ENCODE measurements at places on chromosomes 1 and 21. TPM values are rescaled to one million over a fixed set of nuclear protein-coding genes. Genes with fewer than 3 reads are reported as not detected.

GRCh38 chr1:4585216-4585615, 69.2 kb upstream of the AJAP1 start:
- H3K4me3 ChIP-seq: no peak overlapping the region
- no peaks in the 10 kb centered on the region for H3K4me1 ChIP-seq
- no peaks in the 10 kb centered on the region for H3K36me3 ChIP-seq
- DNase-seq: peak; percentile 48

GRCh38 chr21:25836396-25836795, 101.6 kb downstream of the GABPA start:
- H3K4me3 ChIP-seq: no peak overlapping the region
- H3K36me3 ChIP-seq: no peaks in the 10 kb centered on the region
- H3K27ac ChIP-seq: no peak overlapping the region
- no peak for DNase-seq

DNA sequence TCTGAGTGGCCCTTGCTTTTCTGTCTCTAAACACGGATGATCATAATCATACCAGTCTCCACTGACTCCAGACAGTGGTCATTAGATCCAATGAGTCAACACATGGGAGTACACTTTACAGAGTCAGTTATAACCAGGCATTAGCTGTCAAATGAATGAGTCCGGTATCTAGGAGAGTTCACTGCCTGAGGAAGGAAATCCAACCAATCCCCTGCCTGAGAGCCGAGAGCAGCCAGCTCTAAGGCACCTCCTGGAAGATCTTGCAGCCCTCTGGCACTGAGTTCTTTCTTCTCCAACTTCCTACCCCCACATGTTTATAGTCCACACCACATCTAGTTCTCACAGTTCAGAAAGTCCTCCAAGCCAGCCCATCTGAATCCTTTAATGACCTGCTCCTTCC, 29.4 kb upstream of the RBM15 start:
- no peak overlapping the region for H3K27ac ChIP-seq
- no peaks in the 10 kb centered on the region for H3K36me3 ChIP-seq
- H3K4me1 ChIP-seq: no peaks in the 10 kb centered on the region
- no peak for DNase-seq
- H3K4me3 ChIP-seq: no peak overlapping the region

- H3K27me3 ChIP-seq: peaks cover 4% of the 10 kb centered on the region
- no peak overlapping the region for H3K4me3 ChIP-seq
- no peak for DNase-seq
- H3K4me1 ChIP-seq: peaks cover 1% of the 10 kb centered on the region
- no peak overlapping the region for H3K27ac ChIP-seq
Measured at GRCh38 chr1:234592240-234592639, 17.7 kb downstream of the IRF2BP2 start.

GRCh38 chr21:15015622-15016471, 49.0 kb downstream of the NRIP1 start:
- H3K4me3 ChIP-seq: no peak overlapping the region
- no peaks in the 10 kb centered on the region for H3K27me3 ChIP-seq
- no peak for DNase-seq

DNA sequence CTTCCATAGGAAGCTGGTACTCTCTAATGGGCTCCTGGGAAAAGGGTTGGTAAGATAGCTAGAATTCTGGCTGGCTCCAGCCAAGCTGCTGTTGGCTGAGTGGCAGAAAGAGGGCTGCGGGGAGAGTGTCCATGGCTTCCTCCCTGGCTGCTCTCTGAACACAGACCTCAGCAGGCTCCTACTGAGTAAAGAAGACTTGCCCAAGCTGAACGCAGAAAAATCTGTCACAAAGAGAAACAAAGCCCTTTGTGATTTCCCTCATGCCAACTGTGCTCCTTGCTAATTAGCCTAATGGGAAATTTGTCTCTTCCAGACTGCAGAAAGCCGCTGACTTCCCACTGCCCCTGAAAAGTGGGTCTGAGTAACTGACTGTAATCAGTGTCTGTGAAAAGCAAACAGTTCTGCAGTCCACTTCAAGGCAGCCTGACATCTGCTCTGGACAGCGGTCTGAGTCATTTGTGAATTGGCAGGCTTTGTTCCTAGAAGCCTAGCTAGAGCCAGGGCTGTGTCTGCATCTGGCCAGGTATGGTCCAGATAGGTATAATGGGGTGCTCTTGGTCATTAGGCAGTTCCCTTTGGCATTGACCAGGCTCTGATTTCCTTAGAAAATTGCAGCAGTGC, 282.8 kb downstream of the ZNF648 start:
- H3K4me3 ChIP-seq: no peak overlapping the region
- no peak for DNase-seq
- H3K27ac ChIP-seq: no peak overlapping the region
- H3K4me1 ChIP-seq: no peaks in the 10 kb centered on the region

GRCh38 chr1:46133781-46134350, 1.4 kb upstream of the PIK3R3 start:
- peak overlapping the region; percentile 83 for H3K4me3 ChIP-seq
- no peaks in the 10 kb centered on the region for H3K36me3 ChIP-seq
- H3K27me3 ChIP-seq: peaks cover 49% of the 10 kb centered on the region
- H3K27ac ChIP-seq: peak overlapping the region; percentile 91
- peaks cover 23% of the 10 kb centered on the region for H3K4me1 ChIP-seq

- H3K4me3 ChIP-seq: no peak within 1 kb of the TSS
- H3K36me3 ChIP-seq: no peaks in the 10 kb centered on the region
- no peaks in the 10 kb centered on the region for H3K27me3 ChIP-seq
- DNase-seq: no peak
- H3K27ac ChIP-seq: peak within 1 kb of the TSS; percentile 40
Measured at GRCh38 chr1:202010180-202011015, at the start of gene ELF3. ELF3 (plus strand) TSS chr1:202010587; CDS start chr1:202011137, 550 bp downstream.

GRCh38 chr1:164774413-164774812, 215.4 kb downstream of the PBX1 start:
- no peak for DNase-seq
- peaks cover 1% of the 10 kb centered on the region for H3K4me1 ChIP-seq
- no peak overlapping the region for H3K27ac ChIP-seq
- H3K36me3 ChIP-seq: no peaks in the 10 kb centered on the region
- H3K4me3 ChIP-seq: no peak overlapping the region
- H3K27me3 ChIP-seq: no peaks in the 10 kb centered on the region

DNA sequence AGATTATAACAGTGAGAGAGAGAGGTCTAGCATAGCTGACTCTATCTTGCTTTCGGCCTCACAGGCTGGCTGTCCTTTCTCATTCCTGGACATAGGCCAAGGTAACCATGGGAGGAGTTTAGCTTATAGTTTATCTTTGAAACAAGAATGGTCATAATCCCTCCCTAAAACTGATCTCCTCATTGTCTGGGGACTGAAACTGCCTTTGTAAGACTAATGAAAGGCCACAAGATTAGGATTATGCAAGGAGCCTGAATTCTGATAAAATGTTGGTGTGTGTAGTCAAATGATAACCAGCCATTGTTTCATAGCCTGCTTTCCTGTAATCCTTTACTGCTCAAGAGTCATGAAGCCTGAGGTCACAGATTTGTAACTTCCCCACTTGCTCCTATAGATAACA, 131.9 kb upstream of the LYPLAL1 start:
- no peak overlapping the region for H3K27ac ChIP-seq
- no peaks in the 10 kb centered on the region for H3K4me1 ChIP-seq
- H3K4me3 ChIP-seq: no peak overlapping the region
- no peaks in the 10 kb centered on the region for H3K27me3 ChIP-seq

GRCh38 chr1:81834268-81834667, 33.5 kb downstream of the ADGRL2 start:
- DNase-seq: no peak
- no peak overlapping the region for H3K4me3 ChIP-seq
- H3K27ac ChIP-seq: no peak overlapping the region
- no peaks in the 10 kb centered on the region for H3K36me3 ChIP-seq
- H3K27me3 ChIP-seq: no peaks in the 10 kb centered on the region

DNA sequence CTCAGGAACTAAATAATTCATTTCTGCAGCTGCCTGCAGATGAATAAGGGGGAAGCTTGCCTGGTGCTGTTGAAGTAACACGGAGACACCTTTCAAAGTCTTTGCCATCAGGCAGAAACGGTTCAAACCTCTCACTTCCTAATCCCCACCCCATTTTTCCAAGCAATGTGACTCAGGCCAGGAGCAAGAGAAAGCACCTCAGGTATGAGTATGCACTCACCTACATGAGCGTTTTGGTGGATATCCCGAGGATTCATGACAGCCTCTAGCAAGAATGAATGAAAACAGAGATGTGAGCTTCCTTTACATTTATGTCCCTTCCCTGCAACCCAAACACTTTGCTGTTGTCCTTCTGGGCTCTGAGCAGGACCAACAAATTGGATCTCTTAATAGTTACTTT, 63.4 kb upstream of the LAX1 start:
- no peak overlapping the region for H3K4me3 ChIP-seq
- no peak for DNase-seq
- H3K4me1 ChIP-seq: peaks cover 31% of the 10 kb centered on the region
- H3K27ac ChIP-seq: peak overlapping the region; percentile 47
- H3K27me3 ChIP-seq: no peaks in the 10 kb centered on the region

- peaks cover 17% of the 10 kb centered on the region for H3K4me1 ChIP-seq
- peaks cover 19% of the 10 kb centered on the region for H3K27me3 ChIP-seq
- H3K27ac ChIP-seq: peak overlapping the region; percentile 45
- peak; percentile 84 for DNase-seq
Measured at GRCh38 chr21:31974454-31974985, 101.7 kb downstream of the HUNK start.

GRCh38 chr1:174391716-174392115, 56.0 kb upstream of the GPR52 start:
- DNase-seq: no peak
- no peak overlapping the region for H3K27ac ChIP-seq
- H3K4me3 ChIP-seq: no peak overlapping the region

DNA sequence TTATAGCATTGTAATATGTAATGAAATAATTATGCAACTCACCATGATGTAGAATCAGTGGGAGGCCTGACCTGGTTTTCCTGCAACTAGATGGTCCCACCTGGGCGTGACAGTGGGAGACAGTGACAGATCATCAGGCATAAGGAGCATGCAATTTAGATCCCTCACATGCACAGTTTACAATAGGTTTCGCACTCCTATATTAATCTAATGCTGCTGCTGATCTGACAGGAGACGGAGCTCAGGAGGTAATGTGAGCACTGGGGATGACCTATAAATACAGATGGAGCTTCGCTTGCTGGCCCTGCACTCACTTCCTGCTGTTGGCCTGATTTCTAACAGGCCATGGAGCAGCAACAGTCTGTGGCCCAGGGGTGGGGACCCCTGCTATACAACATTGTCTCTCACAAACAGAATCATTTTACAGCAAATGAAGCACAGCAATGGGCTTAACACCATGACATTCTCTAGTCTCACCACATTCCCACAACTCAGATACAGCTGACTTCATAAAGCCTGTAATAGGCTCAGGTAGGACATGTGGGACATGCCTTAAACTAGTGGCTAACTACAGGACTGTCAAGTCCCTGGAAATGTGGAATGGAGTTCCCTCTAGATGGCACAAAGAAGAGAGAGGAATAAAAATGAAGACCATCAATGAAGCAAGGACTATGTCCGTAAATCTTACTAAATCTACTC, 40.7 kb upstream of the SLC5A9 start:
- no peak overlapping the region for H3K4me3 ChIP-seq
- H3K27ac ChIP-seq: no peak overlapping the region
- no peaks in the 10 kb centered on the region for H3K36me3 ChIP-seq
- no peaks in the 10 kb centered on the region for H3K4me1 ChIP-seq

GRCh38 chr1:212915245-212916091, 34.9 kb upstream of the VASH2 start:
- no peak overlapping the region for H3K4me3 ChIP-seq
- no peak overlapping the region for H3K27ac ChIP-seq
- H3K27me3 ChIP-seq: peaks cover 26% of the 10 kb centered on the region
- H3K4me1 ChIP-seq: peaks cover 5% of the 10 kb centered on the region
- H3K36me3 ChIP-seq: no peaks in the 10 kb centered on the region

DNA sequence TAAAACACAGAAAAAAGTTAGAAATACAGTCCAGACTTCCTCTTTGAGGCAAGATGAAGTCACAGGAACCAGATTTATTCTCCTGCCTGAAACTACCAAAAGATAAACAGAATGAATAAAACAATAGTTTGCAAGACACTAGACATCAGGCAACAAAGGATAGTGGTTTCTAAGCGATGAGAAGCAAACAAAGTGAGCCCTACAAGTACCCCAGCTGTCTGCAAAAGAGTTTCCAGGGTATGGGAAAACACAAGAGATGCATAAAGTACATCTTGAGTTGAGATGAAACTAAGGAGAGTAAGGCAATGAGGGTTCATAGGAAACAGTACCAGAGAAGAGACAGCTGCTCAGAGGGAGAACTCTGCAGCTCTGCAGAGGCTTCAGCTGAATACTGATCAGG, 83.3 kb upstream of the COL24A1 start:
- H3K4me1 ChIP-seq: no peaks in the 10 kb centered on the region
- no peaks in the 10 kb centered on the region for H3K36me3 ChIP-seq
- no peaks in the 10 kb centered on the region for H3K27me3 ChIP-seq
- no peak overlapping the region for H3K4me3 ChIP-seq
- H3K27ac ChIP-seq: no peak overlapping the region

GRCh38 chr1:38651669-38652068, 207.9 kb downstream of the RRAGC start:
- DNase-seq: no peak
- no peaks in the 10 kb centered on the region for H3K36me3 ChIP-seq
- no peak overlapping the region for H3K27ac ChIP-seq

GRCh38 chr1:109725510-109725909, 13.5 kb downstream of the GSTM5 start:
- H3K36me3 ChIP-seq: no peaks in the 10 kb centered on the region
- no peak for DNase-seq
- peaks cover 30% of the 10 kb centered on the region for H3K27me3 ChIP-seq
- no peaks in the 10 kb centered on the region for H3K4me1 ChIP-seq
- no peak overlapping the region for H3K27ac ChIP-seq
- H3K4me3 ChIP-seq: no peak overlapping the region

DNA sequence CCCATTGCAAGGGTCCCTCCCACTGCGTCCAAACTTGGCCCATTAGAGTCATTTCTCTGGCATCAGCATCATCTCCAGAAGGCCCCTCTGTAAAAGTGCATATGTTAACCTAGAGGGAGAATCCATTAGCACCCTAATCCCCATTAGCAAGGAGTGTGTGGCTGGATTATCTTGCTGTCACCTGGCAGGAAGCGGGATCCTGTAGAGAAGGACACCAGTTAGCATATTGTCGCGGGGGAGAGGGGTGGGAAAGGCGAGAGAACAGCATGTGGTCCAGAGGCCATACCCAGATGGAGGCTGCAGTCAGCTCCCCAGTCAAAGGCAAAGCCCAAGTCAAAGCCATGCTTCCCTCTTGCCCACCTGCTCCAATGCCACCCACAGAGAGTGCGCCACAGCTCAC, 64.0 kb downstream of the OLIG1 start:
- H3K27ac ChIP-seq: no peak overlapping the region
- H3K4me3 ChIP-seq: no peak overlapping the region
- peaks cover 26% of the 10 kb centered on the region for H3K27me3 ChIP-seq

GRCh38 chr1:90370686-90371447, 346.2 kb downstream of the BARHL2 start:
- H3K27me3 ChIP-seq: peaks cover 5% of the 10 kb centered on the region
- H3K4me3 ChIP-seq: no peak overlapping the region
- no peaks in the 10 kb centered on the region for H3K36me3 ChIP-seq
- no peak overlapping the region for H3K27ac ChIP-seq

The VASH2 gene
- 0.73 TPM for total RNA-seq

The LRRC41 gene
- total RNA-seq: 33.4 TPM

The COL24A1 gene
- total RNA-seq: not detected

The MFAP2 gene
- total RNA-seq: not detected

The C1orf21 gene
- total RNA-seq: 9.6 TPM

The NHLH1 gene
- 0.35 TPM for total RNA-seq

The TNFRSF8 gene
- 14.8 TPM for total RNA-seq

The CNIH3 gene
- 3.6 TPM for total RNA-seq

The HIVEP3 gene
- total RNA-seq: 15.1 TPM

The PLA2G5 gene
- not detected for total RNA-seq

The UQCRHL gene
- total RNA-seq: 1.6 TPM

The OR2AK2 gene
- total RNA-seq: not detected

The AGPAT3 gene
- total RNA-seq: 94.3 TPM
